ENCODE measurements at places on chromosomes 6 and 20. TPM values are rescaled to one million over a fixed set of nuclear protein-coding genes. Genes with fewer than 3 reads are reported as not detected.

DNA sequence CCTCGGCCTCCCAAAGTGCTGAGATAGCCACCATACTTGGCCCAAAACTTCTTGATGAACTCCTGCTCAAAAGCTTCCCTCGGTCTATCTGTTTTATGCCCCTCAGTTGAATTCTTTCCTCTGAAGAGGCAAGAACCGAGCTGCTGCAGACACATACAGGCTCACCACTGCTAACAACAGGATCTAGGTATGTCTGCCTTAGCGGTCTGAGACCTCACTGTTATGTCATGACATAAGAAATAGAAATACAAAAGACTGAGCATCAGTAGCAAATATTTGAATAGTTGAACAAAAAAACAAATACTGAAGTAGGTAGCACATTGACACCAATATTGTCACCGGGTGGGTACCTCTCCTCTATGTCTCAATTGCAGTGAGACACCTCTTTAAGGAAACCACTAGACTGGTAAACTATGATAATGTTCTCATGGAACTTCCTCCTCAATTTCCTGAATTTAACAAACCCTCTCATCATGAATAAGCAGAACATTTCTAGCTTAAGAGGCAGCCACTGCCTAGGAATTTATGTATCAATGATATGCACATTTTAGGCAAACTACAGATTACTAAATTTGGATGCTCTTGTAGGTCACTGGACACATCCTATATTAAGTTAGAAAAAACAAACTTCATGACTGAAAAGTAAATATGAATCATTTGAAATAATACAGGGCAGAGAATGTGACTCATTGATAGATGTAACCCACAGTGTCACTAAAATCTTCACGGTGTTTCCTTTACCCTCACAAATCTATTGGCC, 9.4 kb upstream of the STXBP5 start:
- no peaks in the 10 kb centered on the region for H3K27me3 ChIP-seq
- no peak overlapping the region for H3K4me3 ChIP-seq
- no peaks in the 10 kb centered on the region for H3K4me1 ChIP-seq

GRCh38 chr6:64721865-64722264, 985.2 kb downstream of the EYS start:
- no peak overlapping the region for H3K4me3 ChIP-seq
- no peak overlapping the region for H3K27ac ChIP-seq
- H3K36me3 ChIP-seq: no peaks in the 10 kb centered on the region
- no peaks in the 10 kb centered on the region for H3K4me1 ChIP-seq

DNA sequence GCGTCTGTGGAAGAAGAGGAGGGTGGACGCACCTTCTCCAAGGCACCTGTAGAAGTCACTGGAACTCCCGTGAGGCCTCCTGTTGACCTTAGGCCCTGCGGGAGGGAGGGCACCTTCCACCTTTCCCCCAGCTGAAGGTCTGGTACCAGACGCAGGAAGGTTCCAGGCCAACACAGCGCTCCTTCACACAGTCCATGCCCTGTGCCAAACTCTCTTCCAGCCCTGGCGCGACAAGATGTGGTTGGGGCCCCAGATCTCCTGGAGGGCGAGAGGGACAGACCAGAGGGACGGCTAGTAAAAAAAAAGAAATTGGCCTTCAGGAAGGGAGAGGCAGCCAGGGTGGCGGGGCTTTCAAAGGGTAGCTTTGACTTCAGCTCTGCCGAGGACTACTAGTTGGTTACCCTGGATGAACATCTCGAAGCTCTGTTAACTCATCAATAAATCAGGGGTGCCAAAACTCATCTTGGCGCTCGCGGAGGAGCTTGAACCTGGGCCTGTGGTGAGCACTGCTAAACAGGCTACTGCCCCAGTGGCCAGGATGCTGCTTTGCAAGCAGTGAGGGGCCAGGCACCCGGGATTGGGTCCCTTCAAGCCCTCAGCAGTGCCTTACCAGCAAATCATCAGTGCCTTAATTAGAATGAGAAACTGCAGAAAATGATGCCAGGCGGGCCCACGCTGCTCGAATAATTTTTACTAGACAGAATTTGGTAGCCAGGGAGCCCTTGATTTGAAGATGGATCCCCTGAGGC, 14.9 kb downstream of the AARS2 start:
- DNase-seq: no peak
- no peak overlapping the region for H3K4me3 ChIP-seq
- H3K36me3 ChIP-seq: peaks cover 31% of the 10 kb centered on the region
- H3K27me3 ChIP-seq: peaks cover 13% of the 10 kb centered on the region

GRCh38 chr6:139376017-139376330, 1.5 kb upstream of the CITED2 start:
- peaks cover 30% of the 10 kb centered on the region for H3K36me3 ChIP-seq
- peaks cover 13% of the 10 kb centered on the region for H3K4me1 ChIP-seq
- H3K4me3 ChIP-seq: peak overlapping the region; percentile 87
- H3K27ac ChIP-seq: peak overlapping the region; percentile 96
- no peaks in the 10 kb centered on the region for H3K27me3 ChIP-seq

GRCh38 chr6:122020588-122021264, 378.7 kb upstream of the HSF2 start:
- H3K4me3 ChIP-seq: no peak overlapping the region
- H3K36me3 ChIP-seq: no peaks in the 10 kb centered on the region
- H3K27me3 ChIP-seq: no peaks in the 10 kb centered on the region
- H3K27ac ChIP-seq: no peak overlapping the region
- no peaks in the 10 kb centered on the region for H3K4me1 ChIP-seq

DNA sequence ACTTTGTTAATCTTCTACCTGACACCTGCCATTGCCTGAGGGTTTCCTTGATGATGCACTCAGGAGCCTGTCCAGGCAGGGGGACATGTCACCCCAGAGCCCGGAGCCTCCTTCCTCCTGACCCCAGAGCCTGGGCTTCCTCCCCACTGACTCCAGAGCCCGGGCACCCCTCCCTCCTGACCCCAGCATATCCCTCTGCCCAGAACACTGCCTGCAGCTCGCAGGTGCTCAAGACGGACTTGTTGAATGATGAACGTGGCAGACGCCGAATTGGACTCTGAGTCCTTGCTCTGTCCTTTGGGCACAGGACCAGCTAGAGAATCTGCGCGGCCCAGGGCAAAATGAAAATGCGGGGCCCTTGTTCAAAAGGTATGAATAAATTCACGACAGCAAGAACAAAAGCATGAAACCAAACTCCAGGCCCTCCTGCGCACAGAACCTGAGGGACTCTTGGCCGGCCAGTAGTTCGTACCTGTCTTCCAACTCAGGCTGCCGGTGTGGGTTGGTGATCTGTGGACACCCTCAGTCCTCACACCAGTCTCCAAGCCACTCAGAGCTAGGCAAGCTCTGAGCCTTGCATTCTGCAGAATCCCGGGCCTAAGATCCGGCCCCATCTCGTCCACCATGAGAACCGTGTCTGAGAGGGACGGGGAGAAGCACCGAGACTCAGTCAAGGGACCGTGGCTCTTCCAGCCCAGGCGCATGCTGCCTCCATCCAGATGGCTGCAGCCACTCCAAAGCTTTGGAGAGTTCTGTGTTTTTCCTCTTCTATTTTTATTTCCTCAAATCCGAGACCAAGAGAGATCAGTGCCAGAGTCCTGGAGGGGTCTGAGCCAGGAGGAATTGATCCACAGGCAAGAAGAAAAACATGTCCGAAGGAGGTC, 104.7 kb downstream of the BMP7 start:
- H3K4me3 ChIP-seq: no peak overlapping the region
- H3K36me3 ChIP-seq: no peaks in the 10 kb centered on the region
- no peaks in the 10 kb centered on the region for H3K4me1 ChIP-seq
- no peak for DNase-seq
- H3K27me3 ChIP-seq: no peaks in the 10 kb centered on the region
- peak overlapping the region; percentile 64 for H3K27ac ChIP-seq

HRH3 gene
- total RNA-seq: not detected

LTB gene
- total RNA-seq: not detected

DNA sequence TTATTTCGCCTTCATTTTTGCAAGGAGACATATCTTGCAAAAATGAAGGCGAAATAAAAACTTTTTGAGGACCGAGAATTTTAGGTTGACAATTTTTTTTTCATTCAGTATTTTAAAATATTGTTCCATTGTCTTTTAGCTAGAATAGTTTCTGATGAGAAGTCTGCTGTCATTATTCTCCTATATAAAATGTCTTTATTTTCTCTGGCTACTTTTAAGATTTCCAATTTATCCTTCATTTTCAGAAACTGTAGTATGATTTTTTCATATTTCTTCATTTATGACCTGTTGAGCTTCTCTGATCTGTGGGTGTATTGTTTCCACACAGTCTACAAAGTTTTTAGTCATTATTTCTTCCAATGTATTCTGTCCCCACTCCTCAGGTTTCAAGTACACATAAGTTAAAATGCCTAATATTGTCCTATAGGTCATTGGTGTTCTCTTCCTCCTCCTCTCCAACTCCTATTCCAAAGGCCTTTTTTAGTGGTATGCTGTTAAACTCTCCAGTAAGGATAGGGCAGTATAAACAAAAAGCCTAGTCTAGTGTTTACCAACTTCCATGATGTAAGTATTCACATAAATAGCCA, 15.7 kb downstream of the AHI1 start:
- no peak overlapping the region for H3K4me3 ChIP-seq
- H3K4me1 ChIP-seq: no peaks in the 10 kb centered on the region
- no peak for DNase-seq

DNA sequence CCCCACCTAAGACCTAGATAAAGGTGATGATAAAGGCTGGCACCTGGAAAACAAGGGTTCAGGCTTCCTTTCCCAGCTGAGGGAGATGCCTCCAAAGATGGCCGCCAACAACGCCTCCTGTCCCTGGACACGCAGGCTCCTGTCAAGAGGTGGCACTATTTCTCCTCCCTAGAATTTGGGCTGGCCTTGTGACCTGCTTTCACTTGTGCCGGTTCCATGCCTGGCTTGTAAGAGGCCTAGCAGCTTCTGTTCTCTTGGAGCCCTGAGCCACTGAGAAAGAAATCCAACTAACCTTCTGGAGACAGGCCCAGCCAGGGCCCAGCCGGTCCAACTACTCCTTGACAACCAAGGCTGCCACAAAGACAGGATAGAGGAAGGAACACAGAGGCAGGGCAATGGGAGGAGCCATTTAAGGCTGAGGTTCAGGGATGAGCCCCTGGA, 60.2 kb upstream of the RALY start:
- no peaks in the 10 kb centered on the region for H3K36me3 ChIP-seq
- H3K4me3 ChIP-seq: no peak overlapping the region
- H3K27ac ChIP-seq: no peak overlapping the region
- no peaks in the 10 kb centered on the region for H3K27me3 ChIP-seq

GRCh38 chr6:31008165-31008564, 2.1 kb upstream of the MUC22 start:
- H3K4me1 ChIP-seq: no peaks in the 10 kb centered on the region
- H3K36me3 ChIP-seq: no peaks in the 10 kb centered on the region
- no peak overlapping the region for H3K4me3 ChIP-seq
- DNase-seq: no peak
- H3K27ac ChIP-seq: no peak overlapping the region

RAMACL gene
- total RNA-seq: 0.52 TPM

DNA sequence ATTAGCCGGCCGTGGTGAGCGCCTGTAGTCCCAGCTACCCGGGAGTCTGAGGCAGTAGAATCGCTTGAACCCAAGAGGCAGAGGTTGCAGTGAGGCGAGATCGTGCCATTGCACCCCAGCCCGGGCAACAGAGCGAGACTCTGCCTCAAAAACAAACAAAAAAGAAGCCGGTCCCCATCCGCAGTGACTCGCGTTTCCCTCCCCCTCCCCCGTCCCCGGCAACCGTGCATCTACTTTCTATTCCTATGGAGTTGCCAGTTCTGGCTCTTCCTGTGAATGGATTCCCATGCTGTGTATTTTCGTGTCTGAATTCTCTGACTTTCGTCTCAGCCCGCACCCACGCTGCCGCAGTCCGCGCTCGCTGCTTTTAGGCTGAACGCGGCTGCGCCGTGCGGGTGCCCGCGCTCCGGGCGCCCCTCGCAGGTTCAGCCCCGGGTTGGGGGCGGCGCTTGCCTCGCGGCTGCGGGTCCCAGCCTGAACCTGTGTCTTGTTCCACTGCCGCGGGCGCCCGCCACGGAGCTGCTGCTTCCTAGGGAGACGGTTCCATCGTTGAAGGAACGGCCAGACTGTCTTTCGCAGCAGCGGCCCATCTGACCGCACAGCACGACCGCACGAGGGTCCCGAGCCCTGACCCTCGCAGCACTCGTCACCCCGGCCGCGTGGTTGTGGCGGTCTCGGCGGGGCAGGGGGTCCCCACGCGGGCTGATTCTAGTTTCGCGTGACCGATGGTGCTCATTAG, 1.1 kb upstream of the MRGBP start:
- no peaks in the 10 kb centered on the region for H3K27me3 ChIP-seq
- peaks cover 15% of the 10 kb centered on the region for H3K36me3 ChIP-seq
- H3K27ac ChIP-seq: peak overlapping the region; percentile 93
- peak overlapping the region; percentile 57 for H3K4me3 ChIP-seq
- DNase-seq: no peak

GRCh38 chr20:62316331-62317166, 13.8 kb downstream of the ADRM1 start:
- no peak overlapping the region for H3K27ac ChIP-seq
- no peak overlapping the region for H3K4me3 ChIP-seq
- H3K27me3 ChIP-seq: no peaks in the 10 kb centered on the region
- DNase-seq: no peak
- H3K4me1 ChIP-seq: no peaks in the 10 kb centered on the region

- no peaks in the 10 kb centered on the region for H3K27me3 ChIP-seq
- no peak for DNase-seq
- H3K4me1 ChIP-seq: peaks cover 5% of the 10 kb centered on the region
These were observed 40.0 kb downstream of the BICRAL start for GRCh38 chr6:42821846-42822245.

IL17F gene
- not detected for total RNA-seq

- no peak for DNase-seq
- H3K4me1 ChIP-seq: peaks cover 45% of the 10 kb centered on the region
- H3K36me3 ChIP-seq: no peaks in the 10 kb centered on the region
- H3K27ac ChIP-seq: no peak overlapping the region
- H3K27me3 ChIP-seq: no peaks in the 10 kb centered on the region
These were observed 1.6 kb downstream of the VAPB start for GRCh38 chr20:58390659-58391035.

- no peaks in the 10 kb centered on the region for H3K27me3 ChIP-seq
- H3K4me3 ChIP-seq: no peak overlapping the region
- H3K4me1 ChIP-seq: peaks cover 12% of the 10 kb centered on the region
These were observed 49.2 kb upstream of the IL17A start for GRCh38 chr6:52136934-52137467.

DNA sequence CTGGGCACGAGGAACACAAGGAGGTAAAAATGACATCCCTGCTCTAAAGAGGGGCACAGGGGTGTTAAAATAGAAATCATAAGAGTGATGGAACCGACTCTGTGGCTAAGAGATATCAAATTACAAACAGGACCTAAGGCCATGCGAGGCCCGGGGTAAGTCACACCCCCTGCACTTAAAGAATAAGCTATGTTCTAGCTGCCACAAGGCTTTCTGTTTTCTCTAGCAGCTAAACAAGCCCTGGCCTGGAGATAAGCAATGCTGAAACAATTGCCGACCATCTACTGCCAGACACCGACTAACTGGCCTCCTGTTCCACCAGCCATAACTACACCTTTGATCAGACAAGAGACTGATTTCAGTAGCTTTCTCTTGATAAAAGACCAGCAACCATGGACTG, 32.4 kb downstream of the MDGA1 start:
- DNase-seq: no peak
- H3K4me3 ChIP-seq: no peak overlapping the region
- no peaks in the 10 kb centered on the region for H3K36me3 ChIP-seq
- no peak overlapping the region for H3K27ac ChIP-seq
- H3K4me1 ChIP-seq: no peaks in the 10 kb centered on the region
- no peaks in the 10 kb centered on the region for H3K27me3 ChIP-seq
